ENCODE measurements at places on chromosomes 1 and 21. TPM values are rescaled to one million over a fixed set of nuclear protein-coding genes. Genes with fewer than 3 reads are reported as not detected.

SPRR2G gene
- total RNA-seq, result not detected

ARHGEF10L gene
- total RNA-seq, result 15.1 TPM

MMEL1 gene
- total RNA-seq, result not detected

RHCE gene
- 2.4 TPM for total RNA-seq
